ENCODE measurements at places on chromosomes 1 and 21. TPM values are rescaled to one million over a fixed set of nuclear protein-coding genes. Genes with fewer than 3 reads are reported as not detected.

Gene OR6N1
- not detected for total RNA-seq

Gene ACKR1
- total RNA-seq, result not detected

DNA sequence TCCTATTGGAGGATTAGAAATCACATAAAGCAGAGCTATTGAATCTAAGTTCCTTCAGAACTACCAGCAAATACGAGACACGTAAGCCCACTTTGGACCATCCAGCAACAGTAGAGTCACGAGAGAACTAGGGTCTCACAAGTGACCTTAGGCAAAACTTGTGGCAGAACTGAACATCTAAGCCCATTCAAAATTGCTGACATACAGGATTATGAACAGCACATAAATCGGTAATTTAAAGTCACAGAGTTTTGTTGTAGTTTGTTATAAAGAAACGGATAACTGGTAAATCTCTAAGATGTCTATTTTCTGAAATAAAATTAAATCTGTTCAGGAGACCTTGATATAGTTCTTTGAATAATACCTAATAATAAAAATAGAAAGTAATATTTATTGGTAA, 1366.0 kb downstream of the NCAM2 start:
- no peak for DNase-seq

Gene SPATA1
- total RNA-seq, result 3.2 TPM

GRCh38 chr1:18238190-18238589, 130.6 kb downstream of the IGSF21 start:
- DNase-seq, result no peak

Gene LRRC53
- not detected for total RNA-seq
